A549 (cell line): ENCODE measurements at places on chromosomes 2 and 18. TPM values are rescaled to one million over a fixed set of nuclear protein-coding genes. Genes with fewer than 3 reads are reported as not detected.

- no peak for DNase-seq
These were observed 235.9 kb downstream of the SUCLG1 start for GRCh38 chr2:84223191-84223590.

DNA sequence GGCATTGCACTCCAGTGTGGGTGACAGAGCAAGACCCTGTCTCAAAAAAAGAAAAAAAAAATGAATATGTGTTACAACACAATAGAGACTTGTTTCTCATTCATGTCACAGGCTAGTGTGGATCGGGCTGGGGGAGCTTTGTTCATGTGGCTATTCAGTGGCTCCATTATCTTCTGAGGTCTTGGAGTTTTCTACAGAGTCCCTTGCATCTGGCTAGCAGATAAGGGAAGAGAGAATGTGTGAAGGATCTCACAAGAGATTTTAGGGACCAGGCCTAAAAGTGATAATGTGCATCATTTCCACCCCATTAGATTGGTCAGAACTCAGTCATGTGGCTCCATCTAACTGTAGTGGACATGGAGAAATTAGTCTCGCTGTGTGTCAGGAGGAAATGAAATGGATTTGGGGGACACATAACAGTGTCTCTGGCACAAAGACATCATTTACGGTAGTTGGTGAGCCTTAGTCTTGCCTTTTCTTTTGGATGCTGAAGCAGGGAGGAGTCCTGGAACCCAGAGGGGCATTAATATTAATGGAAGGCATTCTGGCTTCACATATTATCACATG is 32.4 kb upstream of the CASP10 start:
- no peak for DNase-seq

DNA sequence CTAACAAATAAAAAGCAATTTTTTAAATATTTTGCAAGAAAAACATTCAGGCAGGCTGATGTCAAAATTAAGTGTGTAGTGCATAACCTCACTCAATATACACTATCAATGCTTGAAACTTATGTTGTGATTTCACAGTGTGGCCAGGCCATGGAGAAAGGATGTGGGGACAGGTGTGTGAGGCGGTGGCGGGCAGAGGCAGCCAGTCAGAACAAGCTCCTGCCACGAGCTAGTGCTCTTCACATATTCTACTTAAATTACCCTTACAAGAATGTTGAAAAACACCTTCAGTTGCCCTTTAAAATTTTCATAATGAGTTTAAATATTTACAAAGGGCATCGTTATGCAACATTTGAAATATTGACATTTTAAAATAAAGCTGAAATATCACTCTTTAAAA is 43.2 kb downstream of the CYB5A start:
- DNase-seq = no peak

DNA sequence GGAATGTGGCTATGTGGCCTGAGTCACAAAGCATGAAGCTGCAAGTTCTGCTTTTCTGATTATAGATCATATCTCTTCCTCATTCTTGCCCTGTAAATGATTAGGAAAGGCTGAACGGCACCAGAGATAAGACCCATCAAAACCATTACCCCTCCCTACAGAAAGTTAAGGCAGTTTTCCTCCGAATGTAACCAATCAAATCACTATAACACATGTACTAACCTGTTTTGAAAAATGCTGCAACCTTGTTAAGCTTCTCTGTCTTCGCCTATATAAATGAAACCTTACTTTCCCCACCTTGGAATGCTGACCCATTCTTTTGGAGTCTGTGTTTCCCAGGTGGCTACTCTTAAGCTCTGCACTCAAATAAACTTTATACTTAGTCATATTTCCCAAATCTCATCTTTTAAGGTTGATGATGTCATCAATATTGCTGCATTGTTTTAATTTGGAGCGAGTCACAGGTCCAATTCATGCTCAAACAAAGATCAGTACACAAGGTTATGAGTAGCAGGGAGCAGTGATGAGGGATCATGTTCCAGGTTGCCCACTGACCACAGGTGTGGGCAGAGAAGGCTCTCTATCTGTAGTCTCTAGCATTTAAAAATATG is 662.3 kb downstream of the IRS1 start:
- no peak for DNase-seq

Gene SCN7A
- polyA plus RNA-seq = not detected in 3 replicates

Gene CMPK2
- polyA plus RNA-seq = 0.22 to 0.41 TPM (median 0.22 TPM) in 3 replicates

Gene KCNE4
- 0.68 to 2.3 TPM (median 1.4 TPM) in 3 replicates for polyA plus RNA-seq

DNA sequence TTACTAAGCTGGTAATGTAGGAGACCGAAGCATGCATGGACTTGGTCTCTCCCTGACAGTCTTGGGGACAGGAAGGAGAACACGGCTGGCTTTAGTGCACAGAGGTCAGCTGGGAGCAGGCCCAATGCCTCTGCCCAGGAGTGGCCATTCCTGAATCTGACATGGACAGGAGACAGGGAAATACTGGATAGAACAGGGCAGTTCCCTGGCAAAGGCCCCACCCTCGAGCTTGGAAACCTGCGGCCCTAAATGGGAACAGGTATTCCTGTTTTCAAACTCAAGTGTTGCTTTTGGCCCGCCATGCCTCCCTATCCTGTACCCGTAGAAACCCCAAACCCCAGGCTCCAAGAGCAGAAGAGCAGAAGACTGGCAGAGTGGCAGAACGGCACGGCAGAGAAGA is 107.4 kb downstream of the ZNF516 start:
- DNase-seq = no peak

DNA sequence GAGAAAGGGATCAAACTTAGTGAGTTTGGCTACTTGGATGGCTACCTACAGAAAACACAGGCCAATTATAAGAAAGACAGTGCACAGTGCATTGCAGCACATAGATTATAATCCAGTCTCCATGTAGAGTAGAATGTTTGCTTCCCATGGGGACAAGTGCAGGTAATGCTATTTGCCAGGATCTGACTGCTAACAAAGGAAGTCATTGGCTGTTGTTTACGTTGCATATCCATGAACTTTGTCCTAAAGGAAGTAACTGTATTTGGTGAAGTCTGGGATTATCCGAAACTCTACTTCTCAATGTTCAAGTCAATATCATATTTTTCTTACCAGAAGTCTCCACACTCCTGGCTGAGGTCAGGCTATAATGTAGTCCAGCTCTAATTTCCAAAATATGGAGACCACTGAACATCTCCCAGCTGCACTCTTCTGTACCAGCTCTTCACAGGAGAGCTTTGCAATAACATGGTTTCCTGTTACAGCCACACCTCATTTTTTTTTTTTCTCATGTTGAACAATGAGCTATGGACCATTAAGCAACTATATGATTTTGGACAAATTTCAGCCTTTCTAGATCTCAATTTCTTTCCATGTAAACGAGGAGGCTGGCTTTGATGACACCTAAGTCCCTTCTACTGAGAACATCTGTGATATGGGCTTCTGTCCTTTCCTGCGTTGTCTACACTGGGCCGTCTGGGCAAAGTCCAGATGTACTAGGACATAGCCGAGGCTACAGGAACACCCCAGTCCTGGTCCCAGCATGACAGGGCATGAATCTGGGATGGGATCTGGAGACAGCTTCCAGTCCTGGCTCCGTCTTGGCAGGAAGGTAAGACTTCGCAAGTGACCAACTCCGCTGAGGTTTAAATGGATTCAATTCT is 154.8 kb downstream of the LAMA1 start:
- DNase-seq = no peak

Gene ASAP2
- 17.8 to 19.9 TPM (median 19.8 TPM) in 3 replicates for polyA plus RNA-seq

Gene MALL
- polyA plus RNA-seq = 115 to 123 TPM (median 123 TPM) in 3 replicates

DNA sequence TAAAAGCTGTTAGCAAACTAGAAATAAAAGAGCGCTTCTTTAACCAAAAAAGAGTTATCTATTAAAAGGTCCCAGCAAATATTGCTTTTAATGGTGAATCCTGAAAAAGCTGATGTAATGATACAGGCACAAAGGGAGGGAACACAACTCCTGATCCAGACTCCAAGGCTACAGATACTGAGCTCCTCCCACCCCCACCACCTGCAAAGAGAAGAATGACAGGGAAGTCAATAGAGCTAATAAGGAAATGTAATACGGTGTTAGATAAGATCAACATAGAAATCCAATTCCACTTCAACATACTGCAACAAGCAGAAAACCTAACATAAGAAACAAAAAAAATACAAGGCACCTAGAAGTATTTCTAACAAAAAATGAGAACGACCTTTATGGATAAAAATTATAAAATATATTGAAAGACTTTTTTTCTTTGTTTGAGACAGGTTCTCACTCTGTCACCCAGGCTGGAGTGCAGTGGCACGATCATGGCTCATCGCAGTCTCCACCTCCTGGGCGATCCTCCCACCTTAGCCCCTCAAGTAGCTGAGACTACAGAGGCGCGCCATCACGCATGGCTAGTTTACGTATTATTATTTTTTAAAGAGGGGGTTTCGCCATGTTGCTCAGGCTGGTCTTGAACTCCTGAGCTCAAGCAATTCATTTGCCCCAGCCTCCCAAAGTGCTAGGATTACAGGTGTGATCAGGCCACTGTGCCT is 192.2 kb downstream of the HDAC4 start:
- DNase-seq = no peak

Gene SPATS2L
- polyA plus RNA-seq = 85.2 to 107 TPM (median 93.9 TPM) in 3 replicates

- DNase-seq = no peak
These were observed 82.8 kb downstream of the SMAD7 start for GRCh38 chr18:48867978-48868377.

Gene RUFY4
- polyA plus RNA-seq = not detected in 3 replicates

- no peak for DNase-seq
These were observed 17.3 kb upstream of the TAF4B start for GRCh38 chr18:26208977-26209376.

- DNase-seq = peak; percentile 30
These were observed 23.9 kb downstream of the COL4A3 start for GRCh38 chr2:227188292-227188691.

Gene ABCB11
- 0.01 to 0.03 TPM in 2 of 3 replicates, not detected in the other for polyA plus RNA-seq

Gene TRIM54
- polyA plus RNA-seq = 0.07 to 0.13 TPM (median 0.11 TPM) in 3 replicates
